Fibroblast of pulmonary artery (primary cell): ENCODE measurements at places on chromosomes 16 and 17.

- DNase-seq = no peak
These were observed 41.7 kb downstream of the PIPOX start for GRCh38 chr17:29084541-29085146.

- no peak for DNase-seq
These were observed 218.5 kb upstream of the RPL38 start for GRCh38 chr17:73984941-73985340.

DNA sequence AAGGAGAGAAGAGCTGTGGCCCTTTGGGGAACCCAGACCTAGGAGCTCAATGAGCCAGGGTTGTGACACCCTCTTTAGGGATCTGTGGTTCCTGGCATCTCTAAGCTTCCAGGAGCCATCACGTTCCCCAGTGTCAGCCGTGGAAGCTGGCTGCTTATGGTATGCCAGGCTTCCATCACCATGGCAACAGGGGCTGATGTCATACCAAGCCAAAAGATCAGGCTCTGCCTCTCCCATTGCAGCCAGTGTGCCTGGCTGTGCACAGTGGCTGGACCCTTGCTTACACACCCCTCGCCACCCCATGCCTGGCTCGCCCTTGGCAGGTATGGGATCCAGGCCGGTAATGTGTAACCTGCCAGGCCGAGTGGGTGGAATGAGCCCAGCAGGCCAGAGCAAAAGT is 91.1 kb downstream of the SSH2 start:
- peak; percentile 30 for DNase-seq

DNA sequence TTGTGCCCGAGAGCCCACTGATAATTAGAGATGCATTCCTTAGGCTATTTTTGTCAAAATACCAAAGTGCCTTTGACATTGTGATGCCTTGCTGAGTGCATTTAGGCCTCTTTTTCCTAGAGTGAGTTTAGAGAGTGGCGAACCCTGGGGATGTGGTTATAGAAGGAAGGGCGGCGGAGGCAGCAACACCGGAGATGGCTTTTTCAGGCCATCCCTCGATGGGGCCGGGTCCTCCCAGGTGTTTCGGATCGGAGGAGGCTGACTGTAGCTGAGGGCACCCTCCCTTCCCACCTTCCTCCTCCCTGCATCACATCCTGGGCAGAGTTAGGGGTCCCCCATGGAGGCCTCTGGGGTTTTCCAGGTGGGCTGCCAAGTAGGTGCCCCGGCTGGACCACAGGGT is 6.6 kb upstream of the SNAI3 start:
- DNase-seq = no peak

GRCh38 chr17:6241381-6241780 is 171.2 kb downstream of the WSCD1 start:
- DNase-seq = no peak

GRCh38 chr17:78818152-78818846 is 22.3 kb downstream of the USP36 start:
- DNase-seq = no peak

DNA sequence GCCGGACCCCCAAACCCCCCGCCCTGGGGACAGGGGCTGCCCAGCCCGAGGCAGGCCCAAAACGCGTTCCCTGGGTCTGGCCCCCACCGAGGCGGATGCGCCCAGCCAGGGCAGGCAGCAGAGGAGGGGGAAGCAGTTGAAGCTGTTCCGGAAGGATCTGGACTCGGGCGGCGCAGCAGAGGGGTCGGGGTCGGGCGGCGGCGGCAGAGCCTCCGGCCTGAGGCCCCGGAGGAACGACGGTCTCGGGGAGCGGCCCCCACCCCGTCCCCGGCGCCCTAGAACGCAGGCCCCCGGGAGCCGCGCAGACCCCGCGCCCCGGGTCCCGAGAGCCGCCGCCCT is 22.9 kb upstream of the ZFPM1 start:
- no peak for DNase-seq

DNA sequence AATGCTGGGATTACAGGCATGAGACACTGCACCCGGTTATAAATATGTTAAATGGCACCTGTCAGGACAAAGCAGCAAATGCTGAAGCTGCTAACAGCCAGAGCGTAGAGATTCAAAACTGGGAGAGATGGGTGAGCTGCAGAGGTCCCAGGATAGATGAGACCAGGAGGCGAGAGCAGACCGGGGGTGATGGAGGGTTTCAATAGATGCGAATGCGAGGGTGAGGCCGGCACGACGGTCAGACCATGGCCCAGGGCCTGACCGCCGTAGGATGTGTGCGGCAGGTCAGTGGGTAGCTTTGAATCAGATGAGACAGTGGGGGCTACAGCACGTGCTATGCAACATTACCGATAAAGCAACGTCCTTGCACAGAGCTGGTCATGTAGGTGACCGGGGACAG is 14.3 kb downstream of the CCDC40 start:
- DNase-seq = no peak

GRCh38 chr17:37483311-37484039 is 6.2 kb upstream of the DUSP14 start:
- peak; percentile 89 for DNase-seq

GRCh38 chr16:86072328-86073102 is 173.6 kb downstream of the IRF8 start:
- DNase-seq = peak; percentile 82

DNA sequence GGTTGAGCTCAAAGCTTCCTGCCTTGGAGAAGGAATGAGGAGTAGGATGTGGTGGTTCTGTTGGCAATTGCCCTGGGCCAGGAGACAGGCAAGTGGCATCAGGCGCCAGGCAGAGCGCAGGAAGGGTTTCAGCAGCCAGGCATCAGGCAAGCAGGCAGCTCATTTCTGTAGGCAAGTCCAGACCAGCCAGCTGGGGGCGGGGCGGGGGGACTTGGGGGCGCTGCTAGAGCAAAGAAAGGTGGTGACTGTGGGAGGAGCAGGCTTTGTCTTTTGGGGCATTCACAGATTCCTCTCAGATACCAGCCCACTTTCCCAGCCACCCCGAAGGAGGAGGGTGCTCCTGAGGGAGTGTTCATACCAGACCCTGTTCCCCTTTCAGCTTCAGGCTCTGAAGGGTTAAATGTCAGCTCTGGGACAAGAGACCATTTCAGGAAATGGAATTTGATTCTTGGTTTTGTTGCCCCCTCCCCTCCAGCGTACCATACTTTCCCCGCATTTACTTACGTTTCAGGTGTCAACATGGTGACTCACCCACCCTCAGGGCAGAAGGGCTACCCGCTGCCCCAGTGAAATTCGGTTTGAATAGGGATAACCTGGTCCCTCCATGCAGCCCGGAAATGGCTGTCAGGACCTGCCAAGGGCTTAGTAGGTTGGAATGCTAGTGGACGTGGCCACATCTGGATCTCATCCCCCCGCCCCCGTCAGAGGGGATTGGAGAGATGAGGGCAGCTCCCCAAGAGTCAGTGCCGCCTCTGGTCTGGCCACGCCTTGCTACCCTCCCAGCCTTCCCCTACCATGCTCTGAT is 13.2 kb downstream of the NGFR start:
- no peak for DNase-seq

- no peak for DNase-seq
These were observed 99.5 kb downstream of the XYLT1 start for GRCh38 chr16:17371299-17371698.

DNA sequence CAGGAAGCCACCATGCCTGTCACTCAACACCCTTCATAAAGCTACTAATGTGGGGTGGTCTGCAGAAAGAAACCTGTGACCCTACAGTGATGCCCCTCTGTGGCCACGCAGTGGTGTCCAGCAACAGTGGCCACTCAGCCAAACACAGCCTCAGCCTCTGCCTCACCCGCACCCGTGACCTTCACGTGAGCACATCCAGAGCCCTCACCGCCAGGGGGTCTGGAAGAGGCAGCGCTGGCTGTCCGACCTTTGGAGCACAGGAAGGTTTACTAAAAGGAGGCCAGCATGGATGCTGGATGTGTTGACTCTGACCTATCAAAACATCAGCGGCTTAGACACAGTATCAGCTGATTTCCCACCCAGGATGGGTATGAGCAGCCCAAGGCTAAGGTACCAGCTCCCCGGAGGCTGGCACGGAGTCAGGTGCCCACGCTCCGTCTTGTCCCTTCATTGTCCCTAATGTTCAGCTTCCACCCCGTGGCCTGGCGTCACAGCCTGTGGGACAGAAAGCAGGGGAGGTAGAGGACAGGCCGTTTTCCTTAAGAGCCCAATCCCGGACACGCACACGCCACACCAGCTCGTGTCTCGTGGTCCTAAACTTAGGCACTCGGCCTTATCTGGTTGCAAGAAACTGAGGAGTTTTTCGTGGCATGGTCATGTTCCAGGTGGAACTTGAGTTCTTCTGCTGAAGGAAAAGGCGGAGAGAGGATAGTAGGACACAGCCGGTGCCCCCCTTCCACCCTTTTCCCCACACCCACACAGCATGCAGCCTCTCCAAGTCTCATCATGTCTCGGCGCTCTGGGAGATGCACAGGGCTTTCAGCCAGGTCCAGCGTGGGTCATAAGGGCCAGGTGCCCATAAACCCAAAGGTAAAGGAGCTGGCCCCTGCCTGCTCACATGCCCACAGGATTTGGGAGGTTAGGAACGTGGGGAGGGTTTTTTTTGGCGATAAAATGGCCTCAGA is 49.7 kb upstream of the ENDOV start:
- no peak for DNase-seq

DNA sequence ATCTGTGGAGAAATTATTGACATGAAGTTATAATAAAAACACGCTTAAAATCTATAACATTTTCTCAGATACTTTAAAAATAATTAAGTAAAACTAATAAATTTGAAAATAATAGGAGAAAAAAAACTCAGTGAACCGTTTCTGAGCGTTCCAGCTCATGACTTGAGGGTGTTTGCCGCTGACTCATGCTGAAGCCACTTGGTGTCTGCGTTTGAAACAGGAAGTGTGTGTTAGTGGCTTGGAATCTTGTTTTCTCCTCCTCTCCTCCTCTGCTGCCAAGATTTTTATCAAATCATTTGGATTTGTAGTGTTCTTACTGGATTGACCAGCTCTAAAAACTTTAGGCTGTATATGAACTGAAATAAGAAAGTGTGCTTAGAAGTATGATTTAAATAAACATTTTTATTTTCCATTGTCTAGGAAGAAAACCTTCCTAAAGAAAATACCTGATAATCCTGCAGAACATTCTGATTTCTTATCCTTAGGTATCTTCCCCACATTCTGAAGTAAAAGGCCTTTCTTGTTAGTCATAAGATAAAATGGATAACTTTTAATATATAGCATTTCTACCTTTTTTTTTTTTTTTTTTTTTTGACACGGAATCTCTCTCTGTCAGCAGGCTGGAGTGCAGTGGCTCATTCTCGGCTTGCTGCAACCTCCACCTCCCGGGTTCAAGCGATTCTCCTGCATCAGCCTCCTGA is 30.8 kb downstream of the USP10 start:
- peak; percentile 95 for DNase-seq

- no peak for DNase-seq
These were observed 152.9 kb downstream of the RGS9 start for GRCh38 chr17:65290056-65290455.

GRCh38 chr16:17283016-17283415 is 187.7 kb downstream of the XYLT1 start:
- DNase-seq = no peak

- no peak for DNase-seq
These were observed 51.7 kb downstream of the NLK start for GRCh38 chr17:28093999-28094716.

DNA sequence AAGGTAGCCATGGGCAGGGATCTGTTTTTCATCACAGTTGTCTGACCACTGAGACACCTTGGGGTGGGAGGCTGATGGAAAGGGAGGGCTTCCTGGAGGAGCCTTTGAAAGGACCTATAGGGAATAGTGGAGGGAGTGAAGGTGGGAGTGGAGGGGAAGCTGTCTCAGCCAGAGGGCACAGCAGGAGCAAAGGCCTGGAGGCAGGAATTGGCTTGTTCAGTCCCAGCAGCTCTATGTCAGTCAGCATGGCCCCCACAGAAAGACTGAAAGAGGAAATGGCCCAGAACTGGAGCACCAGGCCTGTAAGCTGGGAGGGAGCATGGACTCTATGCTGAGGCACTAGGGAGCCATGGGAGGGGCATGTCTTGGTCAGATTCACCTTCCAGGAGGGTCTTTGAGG is 12.8 kb upstream of the CBFB start:
- no peak for DNase-seq

GRCh38 chr16:66925322-66925840 is at the start of gene RRAD:
TSS of gene RRAD (minus strand) at chr16:66925535. CDS start at chr16:66925179, 356 bp downstream.
- DNase-seq = peak; percentile 36

GRCh38 chr16:75535901-75536300 is at the start of gene CHST5:
TSS of gene CHST5 (minus strand) at chr16:75536108. CDS start at chr16:75530384, 5,724 bp downstream.
- no peak for DNase-seq

DNA sequence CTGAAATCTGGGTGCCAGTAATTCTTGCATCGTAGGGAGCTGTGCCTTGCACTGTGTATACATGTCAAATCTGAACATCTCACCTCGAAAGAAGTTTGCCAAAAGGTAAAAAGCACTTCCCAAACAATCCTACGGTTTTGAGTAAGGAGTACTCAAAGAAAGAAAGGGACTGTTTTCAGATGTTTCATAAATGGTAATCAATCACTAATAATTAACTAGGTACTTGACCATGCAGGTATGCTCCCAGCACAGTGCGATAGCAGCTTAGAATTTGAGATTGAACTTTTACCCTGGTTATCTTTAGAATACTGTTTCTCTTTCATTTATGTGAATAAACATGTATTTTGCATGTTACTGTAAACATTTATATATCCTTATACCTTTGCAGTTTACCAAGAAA is 39.0 kb downstream of the PRKCA start:
- no peak for DNase-seq

GRCh38 chr17:80725517-80725916 is 180.9 kb downstream of the RPTOR start:
- no peak for DNase-seq

GRCh38 chr16:48244863-48245195 is 729 bp downstream of the LONP2 start:
- peak; percentile 4 for DNase-seq

- DNase-seq = no peak
These were observed 599 bp downstream of the RNF112 start for GRCh38 chr17:19411631-19412030.

- DNase-seq = no peak
These were observed 285.4 kb downstream of the SHISA9 start for GRCh38 chr16:13186813-13187212.

DNA sequence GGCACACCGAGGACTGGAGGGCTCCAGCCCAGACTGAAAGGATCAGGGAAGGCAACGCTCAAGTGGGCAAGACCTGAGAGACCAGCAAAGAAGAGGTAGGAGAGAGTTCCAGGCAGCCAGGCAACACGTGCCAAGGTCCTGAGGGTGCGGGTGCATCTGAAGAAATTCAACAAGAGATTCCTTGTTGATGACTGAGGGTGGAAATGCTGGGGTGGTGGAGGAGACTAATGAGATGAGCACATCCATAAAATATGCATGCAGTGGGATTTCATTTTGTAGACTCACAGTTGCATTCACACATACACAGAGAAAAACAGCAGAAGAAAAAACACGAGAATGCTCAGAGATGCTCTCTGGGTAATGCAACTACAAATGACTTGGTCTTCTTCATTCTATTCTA is 154.8 kb upstream of the FOXF1 start:
- DNase-seq = peak; percentile 49
